ENCODE measurements at places on chromosomes 1 and 21. TPM values are rescaled to one million over a fixed set of nuclear protein-coding genes. Genes with fewer than 3 reads are reported as not detected.

DNA sequence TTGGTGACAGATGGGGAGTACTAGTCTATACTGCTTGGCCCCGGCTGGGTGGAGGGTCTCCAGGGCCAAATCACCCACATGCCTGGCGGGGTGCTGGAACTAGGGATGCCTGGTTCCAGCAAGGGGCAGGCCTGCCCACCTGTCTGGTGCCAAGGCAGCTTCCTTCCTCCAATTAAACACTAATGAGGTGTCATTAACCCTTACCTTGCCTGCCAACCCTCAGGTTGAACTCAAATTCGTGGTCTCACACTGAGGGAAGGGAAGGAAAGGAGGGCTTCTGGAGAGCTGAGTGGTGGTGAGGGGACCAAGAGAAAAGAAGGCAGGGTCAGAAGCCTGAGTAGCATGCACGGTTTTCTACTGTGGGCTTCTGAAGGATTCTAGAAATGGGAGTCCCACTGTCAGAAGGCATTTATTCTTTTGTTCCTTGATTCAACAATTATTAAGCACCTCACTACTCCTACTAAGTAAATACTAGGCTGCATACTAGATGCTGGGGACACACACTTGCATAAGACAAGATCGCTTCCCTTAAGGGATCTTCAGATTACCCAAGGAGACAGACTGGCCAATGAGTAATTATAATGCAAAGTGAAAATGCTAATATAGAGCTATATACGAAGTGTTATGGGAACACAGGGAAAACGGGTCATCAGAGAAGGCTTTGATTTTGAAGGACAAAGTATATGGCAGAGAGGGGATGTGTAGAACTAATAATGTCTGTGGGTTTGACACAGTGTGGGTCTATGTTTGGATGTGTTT lies 5.9 kb upstream of the EFNA3 start:
- no peak for DNase-seq

Gene FAM177B
- not detected for total RNA-seq

GRCh38 chr1:201469645-201470074 lies 672 bp upstream of the PHLDA3 start:
- DNase-seq: no peak

- no peak for DNase-seq
These were observed 49.8 kb downstream of the ARHGEF16 start for GRCh38 chr1:3504151-3504821.

- no peak for DNase-seq
These were observed 135.1 kb downstream of the CLIC6 start for GRCh38 chr21:34803782-34804370.

Gene GPR137B
- 4.4 TPM for total RNA-seq

DNA sequence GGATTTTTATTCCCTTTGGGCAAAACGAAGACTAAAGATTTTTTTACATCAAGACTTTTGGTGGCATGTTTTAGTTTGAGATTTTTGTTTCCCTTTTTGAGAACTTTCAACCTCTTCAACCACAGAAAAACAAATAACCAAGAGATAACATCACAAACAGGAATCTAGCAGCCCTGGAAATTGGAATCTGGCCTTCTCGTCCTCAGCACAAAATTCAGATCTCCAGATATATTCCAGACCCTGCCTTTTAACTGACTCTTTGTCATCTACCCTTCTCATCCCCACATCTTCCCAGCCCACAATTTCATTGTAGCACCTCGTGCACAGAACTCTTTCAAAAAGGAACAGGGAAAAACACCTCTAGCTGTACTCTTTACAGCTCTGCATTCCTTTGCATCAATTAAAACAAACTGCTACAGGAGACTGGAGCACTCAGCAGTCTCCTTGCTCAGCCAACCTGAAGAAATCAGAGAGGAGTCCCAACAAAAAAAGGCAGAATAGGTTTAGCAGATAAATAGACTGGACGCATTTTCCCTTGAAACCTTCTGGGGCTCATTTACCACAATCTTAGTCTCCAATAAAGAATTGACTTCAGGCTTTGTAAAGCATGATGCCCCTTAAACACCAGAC lies 251.0 kb downstream of the TTLL7 start:
- DNase-seq: no peak

GRCh38 chr1:74609810-74610371 lies 63.7 kb downstream of the ERICH3 start:
- DNase-seq: no peak

Gene RHCE
- 0.27 TPM for total RNA-seq

GRCh38 chr1:18735224-18735997 lies 104.8 kb downstream of the PAX7 start:
- DNase-seq: no peak

- no peak for DNase-seq
These were observed 103.7 kb downstream of the BARHL2 start for GRCh38 chr1:90613371-90613770.

DNA sequence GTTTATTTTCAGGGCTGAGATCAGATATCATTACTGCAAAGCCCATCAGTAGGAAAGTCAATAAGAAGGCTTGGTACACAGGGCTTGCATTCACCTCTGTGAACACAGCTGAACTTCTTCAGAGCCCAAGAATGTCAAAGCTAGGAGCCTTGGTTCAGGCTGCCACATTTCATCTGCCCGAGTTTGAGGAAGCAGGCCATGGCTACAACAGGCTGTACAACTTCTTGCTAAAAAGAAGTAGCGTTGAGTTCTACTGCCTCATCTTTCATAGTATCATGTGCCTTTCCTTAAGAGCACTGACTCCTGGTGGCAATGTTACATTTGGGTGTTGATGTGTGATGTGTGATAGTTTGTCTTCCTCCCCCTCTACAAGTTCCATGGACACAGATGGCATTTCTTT lies 10.1 kb downstream of the C1orf162 start:
- DNase-seq: no peak

Gene DNALI1
- total RNA-seq: 0.88 TPM

Gene LENEP
- total RNA-seq: not detected

DNA sequence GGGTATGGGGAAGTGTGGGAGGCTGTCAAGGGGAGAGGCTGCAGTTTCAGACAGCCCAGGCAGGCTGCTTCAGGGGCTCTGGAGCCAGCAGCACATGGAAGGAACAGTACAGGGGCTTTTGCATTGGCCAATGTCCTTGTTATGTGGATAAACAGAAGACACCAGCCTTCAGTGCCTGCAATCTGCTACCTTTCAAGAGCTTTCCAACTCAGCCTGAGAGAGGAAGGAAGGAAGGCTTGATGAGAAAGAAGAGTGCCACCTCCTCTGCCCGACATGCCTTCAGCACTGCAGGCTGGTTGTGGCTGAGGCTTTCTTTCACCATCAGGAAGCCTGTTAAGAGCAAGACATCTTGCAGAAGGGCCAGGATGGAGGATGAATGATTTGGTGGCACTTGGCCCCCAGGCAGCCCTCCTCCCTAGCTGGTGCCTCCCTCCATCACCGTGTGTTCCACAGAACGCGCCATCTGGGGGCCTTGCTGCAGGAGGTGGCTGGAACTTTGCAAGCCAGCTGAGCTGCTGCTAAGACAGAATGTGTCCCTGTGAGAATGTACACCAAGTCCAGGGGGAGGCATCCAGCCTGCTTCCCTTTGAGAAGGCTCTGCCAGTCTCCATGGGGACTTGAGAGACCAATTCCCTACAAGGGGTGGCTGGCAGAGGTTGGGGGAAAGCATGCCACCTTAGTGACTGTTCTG lies 372.4 kb upstream of the PROX1 start:
- DNase-seq: no peak

Gene DIRAS3
- total RNA-seq: 0.57 TPM

GRCh38 chr1:5757187-5757805 lies 234.9 kb downstream of the NPHP4 start:
- no peak for DNase-seq

GRCh38 chr1:227791425-227792143 lies 23.9 kb upstream of the PRSS38 start:
- DNase-seq: no peak

- DNase-seq: no peak
These were observed 121.4 kb downstream of the TGFBR3 start for GRCh38 chr1:91764471-91765115.
